Stimulated activated CD8-positive, alpha-beta memory T cell treated with anti-CD3 and anti-CD28 coated beads, Interleukin-7, amount 100 ng/mL, for 24 hours (primary cell): ENCODE measurements at places on chromosomes 7 and 10.

GRCh38 chr7:47737601-47738000 is 155.7 kb upstream of the TNS3 start:
- DNase-seq = no peak

- DNase-seq = no peak
These were observed 23.8 kb downstream of the CHST15 start for GRCh38 chr10:124069341-124070264.

- no peak for DNase-seq
These were observed 21.0 kb downstream of the IL15RA start for GRCh38 chr10:5956146-5956936.

DNA sequence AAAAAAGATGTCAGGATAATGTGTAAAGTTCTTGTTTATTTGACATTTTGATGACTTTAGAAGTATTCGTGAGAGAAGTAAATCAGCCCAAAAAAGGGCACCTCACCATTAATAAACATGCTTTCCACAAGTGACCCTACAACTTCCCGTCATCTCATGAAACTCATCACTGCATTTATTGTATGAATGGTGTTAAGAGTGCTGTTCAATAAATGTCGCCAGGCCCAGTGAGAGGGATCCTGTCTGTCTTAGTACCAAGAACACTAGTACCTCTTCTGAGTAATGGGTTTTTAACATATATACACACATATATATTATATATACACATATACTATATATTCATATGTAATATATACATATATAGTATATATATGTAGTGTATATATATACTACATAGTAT is 61.9 kb downstream of the TMEM26 start:
- DNase-seq = no peak

DNA sequence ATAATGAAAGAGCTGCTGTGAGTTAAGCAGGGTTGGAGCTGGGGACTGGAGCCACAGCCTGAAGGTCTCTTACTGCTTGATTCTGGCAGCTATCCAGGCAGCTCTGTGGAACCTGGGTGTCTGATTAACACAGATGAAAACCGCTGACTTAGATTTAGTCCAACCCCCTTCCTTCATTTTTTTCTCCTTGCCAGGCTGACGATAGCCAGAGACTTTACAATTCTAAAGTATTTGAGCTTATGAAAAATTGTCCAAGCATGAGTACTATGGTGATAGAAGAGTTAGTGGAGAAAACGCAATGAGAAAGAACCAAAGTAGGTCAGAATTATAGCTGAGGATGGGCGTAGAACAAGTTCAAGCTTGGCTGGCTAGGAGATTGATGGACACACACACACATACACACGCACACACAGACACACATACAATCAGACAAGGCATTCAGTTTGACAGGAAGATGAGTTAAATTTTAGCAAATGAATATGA is 13.5 kb upstream of the GPR85 start:
- no peak for DNase-seq

- no peak for DNase-seq
These were observed 73.2 kb upstream of the SHH start for GRCh38 chr7:155885167-155886155.

DNA sequence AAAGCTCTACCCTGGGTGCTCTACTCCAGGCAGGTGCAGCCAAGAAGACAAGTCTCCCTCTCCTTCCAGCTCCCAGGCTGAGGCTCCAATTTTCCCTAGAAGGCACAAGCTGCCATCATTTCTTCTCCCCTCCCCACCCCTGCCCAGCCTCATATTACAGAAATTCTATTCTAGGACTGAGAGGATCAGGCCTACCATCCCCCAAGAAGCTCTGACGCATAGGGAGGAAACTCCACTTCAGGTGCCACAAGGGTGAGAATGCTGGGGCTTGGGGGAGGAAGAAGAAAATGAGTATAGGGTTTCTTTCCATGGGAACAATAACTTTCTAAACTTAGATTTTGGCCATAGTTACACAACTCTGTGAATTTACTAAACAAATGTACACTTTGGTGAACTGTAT is 35.3 kb downstream of the FEZF1 start:
- no peak for DNase-seq

- DNase-seq = no peak
These were observed 137.1 kb downstream of the OAT start for GRCh38 chr10:124281666-124282065.

DNA sequence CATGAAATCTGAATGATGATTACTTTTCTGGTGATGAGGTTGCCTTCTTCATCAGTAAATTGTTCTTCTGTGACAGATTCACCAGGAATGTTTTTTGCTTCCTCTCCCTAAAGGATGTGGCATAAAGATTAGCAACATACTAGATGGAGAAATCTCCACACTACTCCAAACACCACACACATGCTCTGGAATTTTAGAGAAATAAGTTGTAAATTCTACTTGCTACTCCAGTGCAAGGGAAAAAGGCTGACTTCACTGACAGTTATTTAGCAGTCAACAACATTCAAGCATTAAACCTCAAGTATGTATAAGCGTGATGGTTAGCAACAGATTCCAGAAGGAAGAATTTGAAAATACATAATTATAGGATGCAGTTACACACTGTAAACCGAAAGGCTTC is 137.9 kb upstream of the CCDC6 start:
- no peak for DNase-seq
